Stimulated activated CD4-positive, alpha-beta T cell treated with anti-CD3 and anti-CD28 coated beads, Interleukin-4, amount 100 ng/mL, for 24 hours (primary cell): ENCODE measurements at places on chromosomes 6 and 20.
A peak's percentile ranks its signal among the peaks of the same experiment; 100 is the strongest.

DNA sequence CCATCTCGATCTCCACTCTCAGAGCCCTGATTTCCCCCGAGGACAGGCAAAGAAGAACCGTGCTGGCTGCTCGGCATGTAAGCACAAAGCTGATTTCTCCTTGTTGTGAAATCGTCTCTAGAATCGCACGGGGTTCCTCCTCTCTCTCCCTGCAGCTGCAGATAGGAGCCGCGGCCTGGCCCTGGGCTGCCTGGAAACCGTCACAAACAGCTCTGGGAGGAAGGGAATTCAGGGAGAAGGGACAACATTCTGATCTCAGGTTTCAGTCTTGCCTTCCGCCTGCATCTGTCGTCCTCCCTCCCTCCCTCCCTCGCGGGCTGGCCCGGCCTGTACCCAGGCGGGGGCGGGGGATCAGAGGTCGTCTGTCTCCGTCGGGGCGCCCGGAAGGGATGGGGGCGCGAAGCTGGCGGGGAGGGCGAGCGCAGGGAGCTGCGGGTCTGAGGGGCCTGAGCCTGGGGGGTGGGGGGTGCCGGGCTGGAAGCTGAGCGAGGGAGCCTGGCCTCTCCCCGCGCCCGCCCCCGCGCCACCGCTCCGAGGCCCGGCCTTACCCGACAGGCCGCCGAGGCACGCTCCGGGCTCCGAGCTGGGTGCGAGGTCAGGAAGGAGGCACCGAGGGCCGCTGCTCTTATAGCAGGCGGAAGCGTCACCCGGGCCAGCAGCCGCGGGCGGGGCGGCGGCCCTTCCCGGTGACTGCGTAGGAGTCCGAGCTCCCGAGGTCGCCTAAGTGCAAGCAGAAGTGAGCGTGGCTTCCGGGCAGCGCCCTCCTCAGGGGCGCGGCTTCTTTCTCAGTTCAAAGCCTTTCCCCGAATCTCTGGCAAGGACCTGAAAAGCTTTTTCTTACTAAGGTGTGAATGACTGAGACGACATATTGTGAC, at the start of gene SERPINB1:
TSS of gene SERPINB1 (minus strand) at position 600 of the 875 bp plus-strand sequence. CDS start 1,277 bp downstream, outside the sequence.
- peak; percentile 76 for DNase-seq

- DNase-seq = no peak
Observed at GRCh38 chr6:134937426-134937825, 12.5 kb downstream of the ALDH8A1 start.

DNA sequence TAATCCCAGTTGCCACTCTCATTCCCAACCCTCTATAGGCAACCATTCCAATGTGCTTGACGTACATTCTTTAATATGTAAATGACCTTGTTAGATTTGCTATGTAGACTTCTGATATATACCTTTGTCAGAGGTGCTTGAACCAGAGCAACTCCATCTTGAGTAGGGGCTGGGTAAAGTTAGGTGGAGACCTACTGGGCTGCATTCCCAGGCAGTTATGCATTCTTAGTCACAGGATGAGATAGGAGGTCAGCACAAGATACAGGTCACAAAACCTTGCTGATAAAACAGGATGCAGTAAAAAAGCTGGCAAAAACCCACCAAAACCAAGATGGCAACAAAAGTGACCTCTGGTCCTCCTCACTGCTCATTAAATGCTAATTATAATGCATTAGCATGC, 8.3 kb upstream of the HM13 start:
- no peak for DNase-seq

- DNase-seq = no peak
Observed at GRCh38 chr6:45454008-45454911, 76.5 kb upstream of the SUPT3H start.

DNA sequence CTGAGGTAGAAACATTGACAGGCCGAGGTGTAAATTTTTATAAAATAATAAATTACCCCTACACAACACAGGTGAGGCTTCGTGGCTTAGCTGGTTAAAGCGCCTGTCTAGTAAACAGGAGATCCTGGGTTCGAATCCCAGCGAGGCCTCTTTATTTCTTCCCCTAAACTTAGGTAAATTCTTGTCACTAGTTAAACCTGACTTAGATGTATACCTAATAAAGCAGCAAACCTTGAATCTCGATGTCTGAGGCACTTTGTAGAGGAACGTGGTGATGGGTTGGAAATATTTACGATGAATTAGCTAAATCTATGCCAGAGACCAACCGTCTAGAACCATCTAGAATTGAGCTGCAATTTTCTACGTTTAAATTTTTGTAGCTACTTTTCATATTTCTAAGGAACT, 185.6 kb downstream of the OR2B2 start:
- DNase-seq = no peak

DNA sequence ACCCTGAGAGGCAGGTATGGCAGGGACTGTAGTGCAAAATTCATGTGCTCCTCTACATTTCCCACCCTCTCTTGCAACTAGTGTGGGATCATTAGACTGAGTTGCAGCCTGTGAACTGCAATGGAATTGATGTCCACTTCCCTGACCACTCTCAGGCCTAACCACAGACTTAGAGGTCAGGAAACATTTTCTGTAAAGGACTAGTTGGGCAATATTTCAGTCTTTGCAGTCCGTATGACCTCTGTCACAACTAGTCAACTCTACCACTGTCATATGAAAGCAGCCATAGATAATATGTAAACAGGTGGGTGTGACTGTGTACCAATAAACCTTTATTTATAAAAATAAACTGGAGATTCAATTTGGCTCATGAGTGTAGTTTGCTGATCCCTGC, 134.4 kb upstream of the TOP1 start:
- no peak for DNase-seq

DNA sequence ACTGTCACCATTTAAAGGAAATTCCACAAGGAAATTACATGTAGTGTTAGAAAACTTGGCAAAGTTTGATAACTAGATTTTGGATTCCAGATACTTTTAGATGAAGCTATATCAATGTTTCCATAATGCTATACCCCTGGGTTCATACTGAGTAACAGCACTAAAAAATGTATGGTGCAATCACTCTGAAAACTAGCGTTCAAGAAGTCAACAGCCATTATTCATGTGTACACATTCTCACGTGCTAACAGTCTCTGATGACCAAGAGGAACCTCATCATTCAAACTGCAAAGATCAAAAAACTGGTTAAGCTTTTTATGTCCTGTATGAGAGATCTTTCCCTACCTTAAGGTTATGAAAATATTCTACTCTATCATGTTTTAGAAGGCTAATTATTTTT, 197.6 kb downstream of the GMDS start:
- DNase-seq = no peak

DNA sequence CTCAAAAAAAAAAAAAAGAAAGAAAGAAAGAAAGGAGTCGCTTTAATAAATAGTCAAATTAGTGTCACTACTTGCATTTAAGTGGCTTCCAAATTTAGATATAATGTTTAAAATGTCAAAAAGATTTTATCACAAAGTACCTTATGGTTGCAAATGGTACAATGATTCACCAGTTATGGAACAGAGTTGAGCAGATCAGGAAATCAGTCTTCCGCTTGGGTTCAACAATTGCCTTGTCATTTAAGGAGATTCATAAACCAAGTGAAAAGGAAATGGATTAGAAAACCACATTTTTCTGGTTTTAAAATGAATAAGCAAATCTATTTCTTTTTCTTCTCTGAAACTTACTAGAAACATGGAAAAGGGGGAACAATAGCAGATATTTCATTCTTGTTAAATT, 94.8 kb upstream of the PTPRT start:
- no peak for DNase-seq

GRCh38 chr20:40680161-40680959, 8.7 kb downstream of the MAFB start:
- no peak for DNase-seq

DNA sequence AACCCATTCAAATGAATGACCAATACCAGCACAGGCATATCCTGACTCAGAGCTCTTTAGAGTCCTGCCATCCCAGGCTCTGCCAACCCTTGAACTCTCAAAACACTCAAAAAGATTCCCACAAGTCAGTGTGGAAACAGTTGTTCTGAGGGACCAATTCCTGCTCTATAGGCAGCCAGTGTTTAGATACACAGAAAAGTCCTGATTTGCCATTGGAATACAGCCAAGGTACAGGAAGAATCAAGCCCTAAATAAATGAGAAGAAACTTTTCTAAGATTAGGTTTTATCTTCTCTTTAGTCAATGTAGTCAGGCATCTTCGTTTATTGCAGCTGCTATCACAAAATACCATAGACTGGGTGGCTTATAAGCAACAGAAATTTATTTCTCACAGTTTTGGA, 626.8 kb upstream of the ARID1B start:
- DNase-seq = no peak

DNA sequence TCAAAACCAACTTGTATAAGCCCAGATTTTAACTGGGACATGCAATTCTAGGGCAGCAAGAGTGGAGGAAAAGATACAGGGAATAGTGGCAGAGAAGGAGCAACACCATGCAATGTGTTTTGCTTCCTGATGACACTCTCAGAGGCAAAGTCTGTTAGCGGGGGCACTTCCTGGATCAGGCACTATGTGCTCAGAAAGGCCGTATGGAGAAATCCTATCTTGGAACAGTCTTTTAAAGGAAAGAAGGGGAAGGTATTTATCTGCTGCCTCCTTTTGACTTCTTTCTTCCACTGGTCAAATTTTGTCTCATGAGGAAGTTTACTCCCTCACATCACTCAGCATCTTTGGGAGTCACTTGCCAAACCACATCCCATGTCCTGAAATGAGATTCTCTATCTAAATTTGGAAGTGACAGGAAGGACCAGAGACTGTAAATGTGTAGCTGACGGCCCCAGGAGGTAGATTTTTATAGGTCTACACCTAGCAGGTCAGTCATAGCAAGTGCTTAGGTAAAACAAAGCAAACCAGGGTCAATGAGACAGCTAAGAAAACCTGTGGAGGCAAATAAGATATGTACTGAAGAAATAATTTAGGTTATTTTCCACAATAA, 91.7 kb upstream of the ELOVL5 start:
- no peak for DNase-seq

GRCh38 chr6:45979311-45979710, 36.3 kb downstream of the CLIC5 start:
- DNase-seq = no peak

DNA sequence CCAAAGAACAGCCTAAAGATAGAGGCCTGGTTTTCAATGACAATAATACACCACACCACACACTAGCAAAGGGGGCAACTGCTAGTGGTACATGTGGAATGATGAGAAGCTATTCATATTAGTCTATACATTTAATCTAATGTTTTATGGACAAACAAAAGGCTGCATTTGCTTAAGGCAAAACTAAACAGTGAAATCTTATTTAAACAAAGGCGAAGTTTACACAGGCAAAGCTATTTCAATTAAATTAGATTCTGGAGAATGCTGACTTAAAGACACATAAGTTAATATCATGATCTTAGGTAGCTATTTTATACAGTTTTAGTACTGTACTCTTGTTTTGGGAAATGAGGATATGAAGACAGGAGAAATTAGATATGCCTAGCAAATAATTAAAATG, 53.9 kb upstream of the SIM1 start:
- no peak for DNase-seq

DNA sequence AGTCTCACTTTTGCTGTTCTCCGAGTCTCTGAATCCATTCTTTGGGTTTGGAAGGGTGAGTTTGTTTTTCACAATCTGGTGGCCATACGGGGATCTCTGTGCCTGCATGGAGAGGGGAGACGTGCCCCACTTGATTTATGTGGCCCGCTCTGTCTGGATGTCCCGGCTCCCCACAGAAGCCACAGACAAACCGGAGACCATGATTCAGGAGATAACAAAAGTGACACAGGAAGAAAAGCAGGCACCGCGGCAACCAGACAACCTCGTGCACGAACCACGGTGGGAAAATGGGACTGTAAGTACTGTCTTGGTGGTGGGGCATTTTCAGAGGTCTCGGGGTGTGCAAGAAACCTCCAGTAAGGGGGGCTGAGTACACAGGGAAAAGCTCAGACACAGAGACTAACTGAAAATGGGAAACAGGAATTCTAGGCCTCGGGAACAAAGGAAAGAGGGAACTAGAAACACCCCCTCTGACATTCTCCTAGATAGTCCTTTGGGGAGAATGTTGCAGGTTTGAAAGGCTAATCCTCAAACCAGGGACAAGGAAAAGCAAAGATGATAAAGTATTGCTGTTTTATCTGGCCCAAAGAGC, 22.1 kb upstream of the ZNF318 start:
- peak; percentile 34 for DNase-seq

DNA sequence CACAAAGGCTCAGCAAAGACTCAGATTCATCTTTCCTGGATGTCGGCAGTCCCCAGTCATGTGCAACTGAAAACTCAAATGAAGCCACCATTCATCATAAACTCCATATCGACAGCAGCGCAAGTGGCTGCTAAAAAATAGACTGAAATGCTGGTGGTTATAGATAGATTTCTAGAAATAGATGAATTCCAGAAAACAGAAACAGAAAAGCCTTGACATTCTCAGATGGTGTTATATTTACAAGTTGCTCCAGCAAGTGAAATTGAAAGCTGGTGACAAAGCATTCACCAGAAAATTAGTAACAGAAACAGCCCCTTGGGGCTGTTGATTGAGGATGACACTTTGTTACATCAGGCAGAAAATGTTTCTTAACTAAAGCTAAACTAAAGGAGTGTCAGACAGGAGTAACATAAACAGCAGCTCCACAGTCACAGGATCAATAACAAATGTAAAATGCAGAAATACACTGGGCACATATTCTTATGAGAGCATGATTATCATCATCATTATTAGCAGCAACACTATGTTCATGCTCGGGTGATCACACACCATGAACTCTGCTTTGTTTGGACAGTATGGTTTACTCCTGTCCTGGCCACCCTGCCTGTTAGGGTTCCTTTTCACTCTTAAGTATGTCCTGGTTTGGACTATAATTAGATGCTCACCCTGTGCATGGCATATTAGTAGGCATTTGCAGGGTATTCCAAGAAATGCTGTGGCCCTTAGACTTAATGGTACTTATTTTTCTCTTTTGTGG, 36.4 kb upstream of the SLC35F1 start:
- no peak for DNase-seq

DNA sequence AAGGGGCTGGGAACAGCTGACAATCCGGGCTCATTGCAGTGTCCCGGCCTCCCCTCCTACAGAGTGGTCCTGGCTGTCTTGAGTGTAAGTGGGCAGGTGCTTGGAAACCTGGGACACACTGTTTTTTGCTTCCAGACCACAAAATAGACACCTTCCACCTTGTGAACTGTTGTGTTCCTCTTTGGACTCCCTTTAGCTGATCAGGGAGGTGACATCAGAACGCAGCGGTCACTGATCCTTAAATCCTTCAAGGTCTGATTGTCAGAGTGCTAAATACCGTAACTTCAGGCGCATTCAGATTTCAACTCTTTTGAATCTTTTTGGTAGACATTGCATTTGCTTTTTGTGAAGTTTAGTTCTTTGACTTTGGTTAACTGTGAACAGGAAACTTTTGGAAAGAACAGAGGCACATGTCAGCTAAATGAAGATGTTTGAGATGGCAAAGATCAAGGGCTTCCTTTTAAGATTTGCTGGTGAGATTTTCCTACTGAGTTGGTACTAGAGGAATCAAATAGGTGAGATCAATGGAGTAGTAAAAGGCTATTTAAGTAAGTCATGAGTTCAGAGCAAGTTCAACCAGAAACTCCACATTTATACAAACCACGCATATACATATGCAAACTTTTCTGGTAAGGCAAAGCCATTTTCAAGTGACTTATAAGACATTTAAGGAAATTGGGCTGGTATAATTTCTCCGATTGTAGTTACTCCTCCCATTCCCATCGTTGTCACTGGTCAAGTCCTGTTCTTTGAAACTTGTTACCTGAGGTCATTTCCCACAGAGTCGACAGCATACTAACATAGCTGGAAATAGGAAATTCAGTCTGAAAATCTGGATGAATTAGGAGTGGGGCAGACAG, 6.3 kb downstream of the PPP1R3G start:
- no peak for DNase-seq
